CD8-positive, alpha-beta memory T cell (primary cell): ENCODE measurements at places on chromosomes 5 and 9.

DNA sequence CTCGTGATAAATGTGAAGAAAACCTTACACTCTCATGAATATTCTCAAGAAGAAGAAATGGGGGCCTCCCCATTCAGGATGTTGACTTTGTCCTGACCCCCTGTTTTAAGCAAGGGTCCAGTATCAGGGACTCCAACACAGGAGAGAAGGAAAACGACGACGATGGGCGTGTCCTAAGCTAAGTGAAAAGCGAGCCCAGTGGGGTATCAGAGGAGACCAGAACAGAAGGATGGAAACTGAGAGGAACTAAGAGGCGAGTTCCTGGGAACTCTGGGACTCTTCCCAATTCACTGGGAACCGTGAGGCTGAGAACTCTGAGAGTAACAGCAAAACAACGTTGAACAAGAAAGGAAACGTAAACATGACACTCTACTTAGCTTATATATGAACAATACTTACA is 14.6 kb downstream of the RETREG1 start:
- DNase-seq = no peak

- no peak for DNase-seq
These were observed 132.7 kb upstream of the MAP1B start for GRCh38 chr5:71974622-71975021.

GRCh38 chr9:14158916-14159315 is 155.0 kb downstream of the NFIB start:
- no peak for DNase-seq

- no peak for DNase-seq
These were observed 151.9 kb upstream of the ZNF618 start for GRCh38 chr9:113724202-113724601.

- DNase-seq = no peak
These were observed 71.2 kb upstream of the GLIS3 start for GRCh38 chr9:4371108-4371507.

GRCh38 chr9:72149231-72149975 is at the start of gene GDA:
TSS of gene GDA (plus strand) at chr9:72149440. CDS start at chr9:72149560, 120 bp downstream.
- DNase-seq = no peak

DNA sequence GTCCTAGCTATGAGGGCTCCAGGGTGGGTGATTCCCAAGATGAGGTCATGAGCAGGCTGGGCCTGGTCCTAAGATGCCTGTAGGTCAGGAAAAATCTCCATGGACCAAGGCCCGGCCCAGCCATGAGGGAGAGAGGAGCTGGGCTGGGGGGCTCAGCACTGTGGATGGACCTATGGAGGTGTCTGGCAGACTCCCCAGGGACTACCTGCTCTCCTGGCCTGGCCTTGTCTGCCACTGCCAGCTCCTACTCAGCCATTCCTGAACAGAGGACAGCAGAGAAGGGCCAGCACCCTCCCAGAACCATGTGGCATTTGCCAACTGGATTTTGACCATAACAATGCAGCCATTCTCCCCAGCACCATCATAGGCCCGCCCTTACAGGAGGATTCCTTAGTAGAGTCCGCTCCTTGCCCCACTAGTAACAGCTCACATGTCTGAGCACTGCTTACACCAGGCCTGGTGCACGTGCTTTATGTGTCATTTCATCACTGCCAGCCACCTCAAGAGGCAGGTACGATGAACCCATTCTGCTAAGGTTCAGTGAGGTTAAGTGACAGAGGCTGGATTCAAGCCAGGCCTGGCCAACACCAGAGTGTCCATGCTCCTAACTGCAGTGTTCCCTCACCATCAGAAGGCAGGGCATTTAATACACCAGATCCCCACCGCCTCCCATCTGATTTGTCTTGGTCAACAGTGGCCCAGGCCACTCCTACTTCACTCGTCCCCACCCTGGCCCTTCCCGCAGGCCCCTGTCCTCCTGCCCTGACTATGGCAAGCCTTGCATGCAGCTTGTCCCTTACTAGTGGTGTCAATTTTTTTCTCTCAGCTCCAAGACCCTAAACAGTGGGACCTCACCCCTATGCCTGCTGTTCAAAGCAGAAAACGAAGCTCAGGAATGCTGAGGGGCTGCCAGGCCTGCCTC is 669 bp downstream of the IL13 start:
- no peak for DNase-seq

- DNase-seq = no peak
These were observed 301.2 kb downstream of the TUSC1 start for GRCh38 chr9:25377039-25377438.

DNA sequence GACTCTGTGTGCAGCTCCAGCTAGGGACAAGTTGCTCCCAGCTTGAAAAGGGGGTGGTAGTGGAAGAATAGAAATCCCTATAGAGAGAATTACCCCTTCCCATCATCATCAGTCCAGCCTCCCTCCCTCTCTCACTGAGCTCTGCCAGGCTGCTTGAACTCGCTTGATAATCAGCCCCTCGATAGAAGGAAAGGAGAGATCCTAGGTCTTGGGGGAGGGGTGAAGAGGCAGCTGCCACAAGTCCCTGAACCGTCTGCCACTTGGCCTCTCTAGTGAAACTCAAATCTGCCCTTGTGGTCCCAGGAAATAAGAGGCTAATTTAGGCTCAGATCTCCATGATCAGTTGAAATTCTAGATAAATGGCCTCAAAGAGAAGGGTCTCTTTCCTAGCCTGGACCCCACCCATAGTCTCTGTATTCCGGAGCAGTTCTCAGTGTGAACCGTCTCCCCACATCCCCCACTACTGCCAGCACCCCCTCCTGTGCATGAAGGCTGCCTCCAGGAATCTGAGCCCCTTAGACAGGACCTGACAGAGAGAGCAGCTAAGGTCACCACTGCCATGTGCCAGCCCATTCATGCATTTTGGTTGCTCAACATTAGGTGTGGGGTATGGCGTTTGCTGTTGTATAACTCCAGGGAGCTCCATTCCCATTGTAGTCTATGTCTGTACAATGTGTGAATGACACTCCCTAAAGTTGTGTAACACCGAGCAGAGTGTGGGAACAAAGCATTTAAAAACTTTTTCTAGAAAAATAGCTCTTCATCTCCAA is 5.5 kb downstream of the DNAJB5 start:
- DNase-seq = no peak

- no peak for DNase-seq
These were observed 3.4 kb downstream of the SMIM3 start for GRCh38 chr5:150781706-150782614.

GRCh38 chr9:20398536-20399338 is 223.6 kb downstream of the MLLT3 start:
- DNase-seq = no peak

DNA sequence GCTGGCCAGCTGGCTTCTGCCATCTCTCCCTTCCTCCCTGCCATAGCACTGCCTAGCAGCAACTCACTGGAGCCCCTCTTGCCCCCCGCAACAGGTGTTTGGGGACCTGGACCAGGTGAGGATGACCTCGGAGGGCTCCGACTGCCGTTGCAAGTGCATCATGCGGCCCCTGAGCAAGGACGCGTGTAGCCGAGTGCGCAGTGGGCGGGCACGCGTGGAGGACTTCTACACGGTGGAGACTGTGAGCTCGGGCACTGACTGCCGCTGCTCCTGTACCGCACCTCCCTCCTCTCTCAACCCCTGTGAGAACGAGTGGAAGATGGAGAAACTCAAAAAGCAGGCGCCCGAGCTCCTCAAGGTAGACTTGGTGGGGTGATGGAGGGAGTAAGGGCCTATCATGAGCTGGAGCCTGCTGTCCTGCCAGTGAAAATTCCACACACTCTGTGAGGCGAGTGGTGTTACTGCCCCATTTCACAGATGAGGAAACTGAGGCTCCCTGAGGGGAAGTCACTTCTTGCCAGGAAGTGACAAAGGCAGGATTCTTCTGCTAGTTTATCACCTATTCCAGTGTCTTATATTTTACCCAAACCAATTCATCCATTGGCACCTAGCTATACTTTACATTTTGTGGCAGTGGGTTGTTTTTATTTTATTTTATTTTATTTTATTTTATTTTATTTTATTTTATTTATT is 10.1 kb downstream of the OLFML2A start:
- no peak for DNase-seq

- no peak for DNase-seq
These were observed 64.6 kb downstream of the SH3TC2 start for GRCh38 chr5:148998174-148998797.

DNA sequence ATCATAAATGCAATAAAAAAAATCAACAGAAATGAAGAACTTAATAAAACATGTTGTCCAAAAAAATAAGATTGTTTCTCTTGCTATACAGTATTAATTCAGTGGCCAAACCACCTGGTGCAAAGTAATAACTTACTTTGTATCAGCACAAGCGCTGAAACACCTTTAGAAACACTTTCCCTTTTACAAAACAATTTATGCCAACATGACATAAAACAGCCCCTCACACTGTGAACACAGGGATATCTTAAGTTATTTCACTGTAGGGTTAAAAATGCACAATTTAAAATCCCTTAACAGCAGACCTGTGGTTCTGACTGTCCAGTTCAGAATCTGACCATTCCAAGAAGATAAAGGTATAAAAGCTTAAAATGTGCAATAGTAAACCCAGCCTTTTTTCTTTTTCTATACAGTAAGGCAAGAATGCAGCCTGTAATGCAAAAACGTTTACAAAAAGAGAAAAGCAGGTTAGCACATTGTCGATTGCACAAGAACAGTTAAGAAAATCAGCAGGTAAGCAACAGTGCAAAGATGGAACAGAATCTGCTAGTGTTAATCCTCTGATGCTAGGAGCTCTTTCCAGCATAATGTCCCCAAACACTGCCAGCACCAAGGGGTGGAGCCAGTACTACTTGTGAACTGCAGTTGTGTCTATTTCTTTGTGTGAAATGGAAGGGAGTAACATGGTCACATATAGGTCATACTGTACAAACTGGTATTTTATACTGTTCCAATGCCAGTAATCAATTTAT is 21.6 kb downstream of the RAB14 start:
- no peak for DNase-seq

DNA sequence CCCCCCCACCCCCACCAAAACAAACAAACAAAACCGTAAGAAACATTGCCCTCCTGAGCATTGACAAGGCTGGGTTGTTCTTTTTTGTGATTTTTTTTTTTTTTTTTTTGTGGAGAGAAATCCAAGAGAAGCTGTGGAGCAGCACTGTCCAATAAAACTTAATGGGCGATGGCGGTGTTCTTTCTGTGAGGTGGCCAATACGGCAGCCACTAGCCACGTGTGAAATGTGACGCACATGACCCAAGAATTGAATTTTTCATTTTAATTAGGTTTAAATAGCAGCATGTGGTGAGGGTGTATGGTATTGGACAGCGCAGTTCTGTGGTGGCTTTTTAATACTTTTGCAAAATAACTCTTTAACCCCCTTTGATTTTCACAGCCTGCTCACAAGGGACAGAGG is 251.1 kb downstream of the PDZD2 start:
- no peak for DNase-seq

- DNase-seq = no peak
These were observed 594.2 kb upstream of the SGCD start for GRCh38 chr5:155732587-155733376.

- no peak for DNase-seq
These were observed 1881.5 kb downstream of the EFNA5 start for GRCh38 chr5:105789246-105789645.

- no peak for DNase-seq
These were observed 210.5 kb downstream of the CSNK1G3 start for GRCh38 chr5:123722451-123722850.
